ENCODE measurements at places on chromosomes 13 and 19.

DNA sequence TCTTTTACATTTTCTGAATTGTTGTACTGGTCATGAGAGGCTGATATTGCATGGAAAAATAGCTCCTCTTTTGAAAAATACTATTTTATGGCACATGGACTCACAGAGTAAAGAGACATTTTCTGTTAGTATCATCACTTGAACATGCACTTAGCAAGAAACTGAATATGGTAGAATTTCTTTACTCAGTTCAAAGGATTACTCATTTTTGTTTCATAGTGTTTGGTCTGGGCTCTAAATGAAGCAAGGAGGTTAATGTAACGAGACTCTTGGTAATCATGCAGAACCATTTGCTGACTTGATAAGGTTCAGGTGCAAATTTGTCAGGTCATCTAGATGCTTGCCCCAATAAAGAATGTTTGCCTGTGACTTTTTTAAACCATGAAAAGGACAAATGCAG is 63.2 kb downstream of the GPC6 start:
- DNase-seq, result no peak

- DNase-seq, result no peak
Observed at GRCh38 chr13:51241720-51242119, 19.5 kb downstream of the FAM124A start.

DNA sequence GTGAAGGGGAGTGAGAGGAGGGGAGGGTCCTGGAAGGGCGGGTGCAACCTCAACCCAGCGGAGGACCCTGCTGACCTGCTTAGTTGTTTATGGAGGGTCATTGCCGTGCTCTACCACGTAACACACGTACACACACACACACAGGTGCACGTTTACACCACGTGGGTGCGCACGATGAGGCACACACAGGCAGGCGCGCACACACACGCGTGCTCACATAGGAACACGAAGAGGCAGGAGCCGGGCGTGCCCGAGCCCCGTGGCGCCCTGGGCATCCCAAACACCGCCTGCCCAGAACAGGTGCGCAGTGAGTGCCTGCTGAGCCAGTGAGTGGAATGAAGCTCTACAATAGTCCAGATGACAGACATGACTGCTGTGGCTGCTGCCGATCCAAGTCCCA is 11.2 kb upstream of the MADCAM1 start:
- no peak for DNase-seq

GRCh38 chr13:35879111-35879510 is 252.1 kb downstream of the DCLK1 start:
- DNase-seq, result no peak

- no peak for DNase-seq
Observed at GRCh38 chr19:54158812-54159351, 639 bp downstream of the LENG1 start.

DNA sequence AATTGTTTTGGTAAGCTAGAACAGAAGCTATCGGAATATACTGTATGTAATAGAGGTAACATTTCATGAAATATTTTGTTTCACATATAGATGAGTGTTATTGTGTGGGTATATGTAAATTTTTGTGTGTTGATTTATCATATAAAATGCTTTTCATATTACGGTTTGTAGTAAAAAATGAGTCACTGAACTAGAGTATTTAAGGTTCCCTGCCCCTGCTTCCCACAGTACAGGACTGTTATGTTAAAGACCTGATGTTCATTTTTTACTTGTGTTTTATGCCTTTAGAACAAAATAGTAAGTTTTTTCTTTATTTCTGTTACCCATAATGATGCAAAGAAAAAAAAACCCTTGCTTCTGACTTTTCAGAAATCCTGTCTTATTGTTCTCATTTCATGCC is 243.4 kb downstream of the ENOX1 start:
- no peak for DNase-seq

DNA sequence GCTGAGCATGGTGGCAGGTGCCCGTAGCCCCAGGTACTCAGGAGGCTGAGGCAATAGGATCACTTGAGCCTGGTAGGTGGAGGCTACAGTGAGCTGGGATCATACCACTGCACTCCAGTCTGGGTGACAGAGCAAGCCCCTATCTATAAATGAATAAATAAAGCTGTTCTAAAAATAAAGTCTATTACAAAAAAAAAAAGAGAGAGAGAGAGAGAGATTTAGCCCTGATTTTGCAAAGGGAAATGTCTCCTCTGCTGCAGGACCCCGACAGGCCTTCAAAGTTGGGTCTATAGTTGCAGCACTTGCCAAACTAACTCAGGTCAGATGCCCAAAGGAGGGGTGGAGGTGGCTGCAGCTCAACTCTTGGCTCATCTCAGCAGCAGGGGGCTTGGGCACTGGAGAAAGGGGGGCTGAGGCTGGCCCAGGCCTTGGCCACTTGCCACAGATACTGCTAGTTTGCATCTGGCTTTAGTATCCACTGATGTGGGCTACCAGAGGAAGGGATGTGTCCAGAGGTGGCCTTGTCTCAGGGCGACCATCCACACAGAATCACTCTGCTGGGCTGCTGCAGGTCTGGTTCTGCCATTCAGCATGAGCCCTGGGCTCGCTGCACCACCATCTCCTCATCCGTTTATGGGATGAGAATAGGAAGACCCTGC is 30.8 kb upstream of the AKT2 start:
- DNase-seq, result no peak

GRCh38 chr19:35257113-35257461 is 8.3 kb downstream of the LSR start:
- no peak for DNase-seq

DNA sequence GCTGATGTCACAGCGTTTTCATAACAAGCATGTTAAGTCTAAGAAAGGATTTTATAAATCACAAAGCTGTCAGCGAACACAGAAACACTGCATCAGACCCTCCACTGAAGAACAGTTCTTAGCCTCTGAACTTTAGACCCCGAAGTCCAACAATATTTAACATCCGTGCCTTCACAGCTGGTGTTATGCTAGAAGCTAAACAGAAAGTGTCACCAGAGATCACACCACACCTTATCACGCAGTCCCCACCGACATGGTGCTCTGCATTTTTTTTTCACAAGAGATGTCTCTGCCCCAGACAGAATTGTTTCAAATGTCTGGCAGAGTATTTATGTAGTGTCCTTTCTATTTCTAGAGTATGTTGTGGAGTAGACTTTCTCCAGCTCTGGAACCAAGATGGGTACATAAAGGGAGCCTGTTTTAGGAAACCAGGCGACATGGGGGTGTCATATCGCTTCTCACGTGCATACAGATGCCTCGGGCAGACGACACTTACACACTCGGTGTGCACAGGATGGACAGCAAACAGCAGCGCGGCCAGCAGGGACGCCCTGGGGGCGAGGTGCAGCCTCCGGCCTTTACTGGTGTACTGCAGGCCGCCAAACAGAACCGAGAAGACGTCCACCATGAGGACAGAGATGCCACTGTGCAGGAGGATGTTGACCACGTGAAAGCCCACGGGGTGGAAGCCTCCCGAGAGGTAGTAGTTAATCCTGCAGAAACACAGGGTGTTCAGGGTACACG is 12.0 kb downstream of the TMTC4 start:
- DNase-seq, result no peak
